ENCODE measurements at places on chromosomes 2 and 18.

DNA sequence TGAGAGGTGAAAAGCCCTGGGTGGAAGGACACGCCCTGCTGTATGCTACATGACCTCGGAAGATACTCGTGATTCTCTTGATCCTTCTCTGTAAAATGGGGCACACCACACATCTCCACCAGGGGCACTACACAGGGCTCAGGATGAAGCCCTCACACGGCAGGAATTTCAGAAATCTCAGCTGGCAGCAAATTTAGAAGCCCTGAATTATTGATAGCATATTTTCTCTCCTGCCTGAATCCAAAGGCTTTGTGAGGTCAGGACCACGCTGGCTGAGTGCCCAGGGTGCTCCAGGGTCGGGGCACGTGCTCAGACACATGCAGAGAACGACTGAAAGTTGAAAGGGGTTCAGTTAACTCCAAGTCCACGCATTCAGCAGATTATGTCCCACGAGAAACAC, 42.1 kb upstream of the GALR1 start:
- peak; percentile 81 for DNase-seq

GRCh38 chr2:209933499-209934483, 68.6 kb upstream of the RPE start:
- peak; percentile 87 for DNase-seq

DNA sequence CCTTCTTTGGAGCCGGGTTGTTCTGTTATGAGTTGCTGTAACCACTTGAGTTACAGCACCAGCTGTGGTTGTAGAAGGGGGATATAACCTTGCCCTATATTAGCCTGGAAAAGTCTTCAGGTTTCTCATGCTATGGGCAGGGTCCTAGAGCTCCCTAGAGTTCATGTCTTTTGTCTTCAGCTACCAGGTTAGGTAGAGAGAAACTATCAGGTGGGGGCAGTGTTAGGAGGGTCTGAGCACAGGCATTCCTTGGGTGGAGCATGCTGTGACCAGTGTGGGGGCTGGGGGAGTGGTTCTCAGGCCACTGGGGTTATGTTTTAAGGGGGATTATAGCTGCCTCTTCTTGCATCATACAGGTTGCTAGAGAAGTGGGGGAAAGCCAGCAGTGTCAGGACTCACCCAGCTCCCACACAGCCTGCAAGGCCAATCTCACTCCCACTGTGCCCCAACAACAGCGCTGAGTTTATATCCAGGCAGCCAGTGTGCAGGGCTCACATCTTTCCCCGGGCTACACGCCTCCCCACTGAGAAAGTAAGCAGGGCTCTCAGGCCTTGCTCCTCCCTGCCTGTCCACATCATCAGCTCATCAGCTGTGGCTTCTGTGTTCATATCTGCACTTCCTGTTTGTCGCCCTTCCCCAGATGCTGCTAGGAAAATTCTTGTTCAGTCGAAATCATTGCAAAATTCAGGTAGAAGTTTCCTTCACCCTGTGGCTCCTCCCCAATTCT, 133.8 kb upstream of the NRXN1 start:
- DNase-seq = no peak

DNA sequence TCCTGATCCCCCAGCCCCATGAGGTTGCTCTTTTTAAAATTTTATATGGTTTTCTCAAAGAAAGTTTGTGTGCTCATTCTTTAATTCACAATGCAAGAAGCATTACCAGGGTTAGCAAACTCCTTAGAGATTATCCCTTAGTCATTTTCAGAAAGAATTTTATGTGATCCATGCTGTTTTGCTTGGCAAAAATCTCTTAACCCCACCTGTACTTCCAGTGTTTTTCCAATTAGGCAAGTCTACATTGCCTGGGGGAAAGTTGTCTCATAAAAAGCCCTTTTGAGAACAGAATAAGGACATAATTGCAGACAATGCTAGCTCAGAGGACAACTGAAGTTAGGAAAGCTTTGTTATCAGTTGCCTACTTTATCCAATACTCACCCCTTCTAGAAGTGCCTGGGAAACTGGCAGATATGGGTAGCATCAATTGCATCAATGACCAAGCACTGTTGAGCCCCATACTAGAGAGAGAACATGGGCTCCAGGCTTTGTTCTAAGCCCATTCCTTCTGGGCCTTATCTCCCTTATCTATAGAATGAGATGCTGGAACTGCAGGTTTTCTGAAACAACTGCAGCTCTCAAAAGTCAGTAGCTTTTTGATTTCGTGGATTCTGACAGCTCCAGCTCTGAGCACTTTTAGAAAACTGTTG, 265.9 kb upstream of the SPHKAP start:
- DNase-seq = no peak

DNA sequence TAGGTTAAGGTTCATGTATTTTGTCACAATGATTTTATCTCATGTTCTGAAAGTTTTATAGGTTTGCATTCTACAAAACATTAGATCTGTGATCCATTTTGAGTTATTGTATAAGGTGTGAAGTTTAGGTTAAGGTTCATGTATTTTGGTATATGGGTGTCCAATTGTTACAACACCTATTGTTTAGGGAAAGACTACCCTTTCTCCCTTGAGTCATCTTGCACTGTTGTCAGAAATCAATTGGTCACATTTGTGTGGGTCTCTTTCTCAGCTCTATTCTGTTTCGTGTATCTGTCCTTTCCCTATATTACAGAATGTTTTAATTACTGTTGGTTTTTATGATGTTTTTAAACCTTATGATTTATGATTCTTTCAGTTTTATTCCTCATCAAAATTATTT, 192.3 kb downstream of the MCFD2 start:
- no peak for DNase-seq

DNA sequence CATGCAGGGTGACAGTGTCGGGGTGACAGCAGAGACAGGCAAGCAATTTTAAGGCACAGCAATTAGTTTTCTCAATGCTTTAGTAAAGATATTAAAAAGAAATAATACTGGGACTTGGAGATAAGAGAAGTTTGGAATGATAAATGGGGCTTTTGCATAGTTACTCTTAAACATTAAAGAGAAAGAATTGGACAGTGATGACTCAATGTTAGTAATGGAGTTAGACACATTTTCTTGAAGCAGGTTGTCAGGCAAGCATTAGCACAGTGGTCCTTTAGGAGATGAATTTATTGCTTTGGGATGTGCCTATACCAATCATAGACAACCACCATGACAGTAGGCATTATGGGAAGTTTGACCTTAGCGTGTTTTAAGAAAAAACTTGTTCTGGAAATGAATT, 228.3 kb upstream of the RAB12 start:
- no peak for DNase-seq

DNA sequence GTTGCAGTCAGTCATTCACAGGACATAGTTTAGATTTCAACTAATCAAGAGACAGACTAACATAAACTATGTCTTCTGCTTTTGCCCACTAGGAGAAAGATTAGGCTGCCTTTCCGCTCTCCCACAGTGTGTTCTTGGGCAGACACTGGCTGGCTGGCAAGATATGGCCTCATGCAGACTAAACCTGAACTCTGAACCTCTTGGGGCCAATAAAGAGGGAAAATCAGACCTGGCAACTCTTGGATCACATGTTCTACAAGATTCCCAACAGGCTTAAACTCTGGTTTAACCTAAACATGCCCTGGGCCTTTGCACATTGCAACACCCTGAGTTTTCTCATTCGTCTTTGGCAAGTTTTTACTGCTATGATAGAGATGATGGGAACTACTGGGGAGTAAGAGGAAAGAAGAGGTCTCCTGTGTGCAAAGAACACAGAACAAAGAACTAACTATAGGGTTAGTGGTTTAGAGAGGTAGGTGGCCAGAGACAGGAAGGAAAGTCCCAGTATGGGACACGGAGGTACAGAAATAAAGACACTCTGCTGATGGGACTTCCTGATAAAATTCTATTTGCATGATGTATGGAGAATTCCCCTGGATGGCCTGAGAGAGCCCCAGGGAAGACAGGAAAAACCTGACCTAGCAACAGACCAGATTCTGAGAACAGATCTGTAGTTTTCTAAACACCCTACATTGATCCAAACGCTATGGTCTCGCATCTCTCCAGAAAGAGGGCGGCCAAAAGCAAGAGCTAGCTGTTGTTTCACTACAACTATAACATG, 2.0 kb upstream of the ATRAID start:
- DNase-seq = no peak

DNA sequence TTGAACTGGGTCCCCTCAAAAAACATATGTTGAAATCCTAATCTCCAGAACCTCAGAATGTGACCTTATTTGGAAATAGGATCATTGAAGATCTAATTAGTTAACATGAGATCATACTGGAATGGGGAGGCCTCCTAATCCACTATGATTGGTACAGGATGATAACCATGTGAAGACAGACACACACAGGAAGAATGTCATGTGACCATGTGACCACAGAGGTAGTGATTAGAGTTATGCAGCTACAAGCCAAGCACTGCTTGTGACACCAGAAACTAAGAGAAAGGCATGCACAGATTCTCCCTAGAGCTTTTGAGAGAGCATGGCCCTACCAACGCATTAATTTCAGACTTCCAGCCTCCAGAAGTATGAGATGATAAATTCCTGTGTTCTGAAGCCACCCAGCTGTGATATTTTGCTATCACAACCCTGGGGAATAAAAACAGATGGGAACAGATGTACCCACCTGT, 47.0 kb upstream of the TGIF1 start:
- no peak for DNase-seq

DNA sequence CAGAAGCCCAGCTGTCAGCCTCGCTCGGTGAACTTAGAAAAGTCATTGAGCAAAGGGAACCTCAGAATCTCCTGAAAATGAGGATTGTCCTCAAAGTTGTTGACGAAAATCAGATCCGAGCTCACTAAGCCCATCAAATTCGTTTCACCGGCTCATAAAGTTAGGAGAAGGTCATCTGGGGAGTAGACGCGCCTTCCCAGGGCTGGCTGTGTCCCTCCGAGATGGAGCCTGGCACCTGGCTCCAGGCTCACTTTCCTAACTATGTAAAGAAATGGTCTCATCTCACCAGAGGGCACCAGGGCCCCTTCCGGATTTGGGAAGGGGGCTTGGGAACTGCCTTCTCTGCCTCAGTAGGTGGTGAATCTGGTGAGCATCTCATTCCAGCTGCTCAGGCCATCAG, 145.5 kb downstream of the PXDN start:
- DNase-seq = no peak

- DNase-seq = no peak
Observed at GRCh38 chr2:126467367-126468054, 188.4 kb upstream of the GYPC start.

GRCh38 chr18:35236571-35237363, 4.1 kb upstream of the ZNF397 start:
- DNase-seq = no peak

DNA sequence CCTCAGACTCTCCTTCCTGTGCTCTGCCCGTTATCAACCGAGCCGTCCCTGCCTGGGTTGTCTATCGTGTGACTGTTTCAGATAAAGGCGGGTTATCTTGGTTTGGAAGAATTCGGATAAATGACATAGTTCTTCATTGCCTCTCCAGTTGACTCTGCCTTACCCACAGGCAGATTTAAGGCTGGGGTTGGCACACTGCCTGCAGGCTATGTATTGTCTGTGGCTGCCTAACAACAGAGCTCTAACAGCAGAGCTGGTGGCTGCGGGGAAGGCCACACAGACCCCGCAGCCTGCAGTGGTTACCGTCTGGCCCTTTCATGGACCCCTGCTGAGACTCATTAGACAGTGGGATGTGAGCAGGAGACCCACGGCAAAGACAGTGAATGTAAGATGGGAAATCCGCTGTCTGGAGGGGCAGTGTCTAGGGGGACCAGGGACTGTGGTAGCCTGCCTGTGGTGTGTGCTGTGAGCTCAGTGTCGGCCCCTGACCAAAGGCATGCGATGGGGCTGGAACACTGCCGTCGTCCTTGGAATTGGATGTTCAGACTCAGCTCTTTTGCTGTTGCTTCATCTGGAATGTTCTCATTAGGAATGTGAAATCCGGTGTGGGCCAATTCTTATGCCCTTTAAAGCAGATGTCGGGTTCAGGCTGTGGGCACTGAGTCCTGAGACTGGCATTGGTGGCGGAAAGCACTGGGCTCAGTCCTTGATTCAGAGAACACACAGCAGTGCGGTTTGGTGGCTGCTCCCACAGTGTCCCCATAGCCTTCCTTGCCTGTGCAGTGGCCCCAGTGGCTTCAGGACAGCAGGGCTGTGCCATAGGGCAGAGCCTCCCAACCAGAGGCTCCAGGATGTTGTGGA, 44.5 kb downstream of the SH3RF3 start:
- peak; percentile 12 for DNase-seq

- DNase-seq = no peak
Observed at GRCh38 chr18:54607213-54608027, 16.4 kb downstream of the DYNAP start.

DNA sequence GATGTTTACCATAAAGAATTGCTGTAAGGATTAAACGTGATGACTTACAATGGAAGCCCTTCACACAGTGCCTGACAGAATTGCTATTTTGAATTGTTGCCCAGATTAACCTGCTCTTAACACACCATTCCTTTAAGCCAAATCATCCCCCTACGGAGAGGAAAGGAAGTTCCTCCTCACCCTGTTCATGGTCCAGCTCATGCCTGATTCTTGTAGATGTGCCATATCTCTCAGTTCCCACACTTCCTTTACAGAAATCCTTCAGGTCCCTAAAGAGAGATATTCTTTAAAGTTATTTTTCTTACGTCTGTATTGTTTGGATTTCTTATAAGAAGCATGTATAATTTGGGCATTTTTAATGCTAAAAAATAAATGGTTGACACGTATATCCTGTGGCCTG, 127.5 kb upstream of the DAPL1 start:
- no peak for DNase-seq

Measured in NCI-H446 (cell line).